IPS-NIHi11 (cell line): ENCODE measurements at places on chromosomes 6 and 20.

- no peak for DNase-seq
Observed at GRCh38 chr6:145784683-145785082, 29.9 kb downstream of the FBXO30 start.

DNA sequence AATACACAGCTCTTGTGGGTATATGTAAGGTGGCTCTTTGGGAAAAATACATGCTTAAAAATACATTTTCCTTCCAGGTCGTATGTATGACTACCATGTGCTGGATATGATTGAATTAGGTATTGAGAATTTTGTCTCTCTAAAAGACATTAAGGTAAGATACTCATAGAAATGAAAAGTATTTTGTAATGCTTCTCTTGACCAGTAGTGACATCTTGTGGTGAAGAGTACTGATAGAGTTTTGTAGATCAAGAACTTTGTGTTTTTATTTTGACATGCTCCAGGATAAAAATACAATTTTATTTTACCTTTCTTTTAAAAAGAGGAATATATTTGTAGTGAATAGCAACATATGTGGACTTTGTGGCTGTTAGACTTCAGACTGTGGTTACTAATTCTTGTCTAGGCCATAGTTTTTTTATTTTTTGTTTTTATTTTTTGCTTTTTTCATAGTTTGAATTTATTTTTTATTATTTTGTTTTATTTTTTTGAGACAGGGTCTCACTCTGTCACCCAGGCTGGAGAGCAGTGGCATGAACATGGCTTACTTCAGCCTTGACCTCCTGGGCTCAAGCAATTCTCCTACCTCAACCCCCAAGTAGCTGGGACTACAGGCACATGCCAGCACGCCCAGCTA lies 17.9 kb downstream of the RPF2 start:
- no peak for DNase-seq

- DNase-seq = no peak
Observed at GRCh38 chr6:147166360-147166944, 37.8 kb upstream of the STXBP5 start.

GRCh38 chr20:24777746-24778145 lies 171.3 kb upstream of the CST7 start:
- no peak for DNase-seq

GRCh38 chr6:28215425-28215824 lies 9.7 kb upstream of the ZSCAN9 start:
- no peak for DNase-seq

DNA sequence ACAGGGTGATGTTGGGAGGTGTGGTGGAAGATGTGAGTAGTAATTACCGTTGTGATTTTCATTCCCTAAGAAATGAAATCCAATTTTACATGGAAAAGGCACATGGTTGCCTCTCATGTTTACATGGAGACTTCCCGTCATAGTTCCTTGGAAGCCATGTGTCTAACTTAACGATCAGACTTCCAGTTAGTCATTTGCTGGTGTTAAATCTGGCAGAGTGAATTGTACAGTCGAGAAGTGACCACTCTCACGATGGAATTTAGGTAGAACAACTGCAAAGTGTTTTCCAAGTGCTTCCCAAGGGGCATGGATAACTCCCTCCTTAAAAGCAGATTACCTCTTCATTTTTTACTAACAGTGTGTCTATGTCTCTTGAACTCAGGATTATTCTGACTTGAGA lies 145.8 kb upstream of the CCN2 start:
- no peak for DNase-seq

DNA sequence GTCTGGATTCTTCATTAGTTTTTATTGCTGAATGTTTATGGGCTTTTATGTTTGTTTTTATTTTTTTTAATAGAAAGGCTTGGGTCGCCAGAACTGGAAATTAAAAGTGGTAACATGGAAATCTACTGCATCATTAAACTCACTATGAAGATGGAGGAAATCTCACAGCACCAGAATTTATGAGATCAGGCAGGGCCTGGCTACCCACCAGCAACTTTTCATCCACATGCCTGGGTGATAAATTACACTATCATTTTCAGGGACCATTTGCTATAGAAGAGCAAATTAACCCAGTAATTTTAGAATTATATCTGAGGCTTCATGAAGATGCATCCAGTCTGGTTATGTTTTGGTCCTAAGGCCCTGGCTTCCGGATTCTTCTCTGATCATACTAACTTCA lies 57.8 kb upstream of the PLCB4 start:
- DNase-seq = no peak

GRCh38 chr20:12827816-12828385 lies 180.9 kb upstream of the SPTLC3 start:
- peak; percentile 11 for DNase-seq

DNA sequence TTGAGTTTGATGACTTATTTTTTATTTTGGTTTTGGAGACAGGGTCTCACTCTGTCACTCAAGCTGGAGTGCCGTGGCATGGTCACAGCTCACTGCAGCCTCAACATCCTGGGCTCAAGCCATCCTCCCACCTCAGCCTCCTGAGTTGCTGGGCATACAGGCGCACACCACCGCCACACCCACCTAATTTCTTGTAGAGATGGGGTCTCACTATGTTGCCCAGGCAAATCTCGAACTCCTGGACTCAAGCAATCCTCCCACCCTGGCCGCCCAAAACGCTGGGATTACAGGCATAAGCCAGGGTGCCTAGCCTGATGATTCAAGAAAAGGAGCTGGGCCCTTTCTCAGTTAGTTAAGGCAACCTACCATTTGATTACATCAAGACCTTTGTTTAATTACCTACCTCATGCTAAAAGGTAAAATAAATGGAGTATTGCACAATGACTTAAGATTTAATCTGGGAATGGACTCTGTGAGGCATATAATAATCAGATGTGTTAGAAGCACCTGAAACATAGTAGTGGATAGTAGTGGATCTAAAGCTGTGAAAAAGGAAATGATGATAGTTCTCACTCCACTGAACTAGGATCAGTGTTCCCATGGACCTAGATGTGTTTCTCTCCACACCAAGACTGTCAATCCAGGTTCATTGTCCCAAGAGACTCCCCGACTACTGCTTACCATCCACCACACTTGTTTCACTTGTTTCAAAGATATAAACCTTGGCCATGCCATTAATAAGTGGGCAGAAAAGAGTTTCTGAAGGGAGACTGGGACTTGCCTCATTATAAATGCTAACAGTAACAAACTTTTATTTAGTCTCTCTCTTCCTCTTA lies 2.1 kb downstream of the TNFRSF21 start:
- no peak for DNase-seq

DNA sequence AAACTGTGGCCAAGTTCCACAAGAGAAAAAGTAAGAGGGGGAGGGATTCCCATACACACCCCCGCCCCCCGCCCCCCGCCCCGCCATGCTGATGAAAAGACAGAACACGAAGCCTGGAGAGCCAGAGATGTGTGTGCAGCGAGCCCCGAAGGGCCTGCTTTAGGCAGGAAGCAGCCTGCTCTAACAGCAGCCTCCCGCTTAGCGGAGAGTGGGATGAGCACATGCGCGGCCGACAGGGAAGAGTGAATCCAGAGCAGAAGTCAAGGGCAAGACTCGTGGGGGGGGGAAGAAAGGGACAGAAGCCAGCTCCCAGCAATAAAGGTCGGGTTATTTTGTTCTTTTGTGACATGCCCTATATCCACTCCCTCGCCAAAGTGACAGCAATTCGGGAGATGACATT lies 67.2 kb upstream of the PTGIS start:
- DNase-seq = no peak

DNA sequence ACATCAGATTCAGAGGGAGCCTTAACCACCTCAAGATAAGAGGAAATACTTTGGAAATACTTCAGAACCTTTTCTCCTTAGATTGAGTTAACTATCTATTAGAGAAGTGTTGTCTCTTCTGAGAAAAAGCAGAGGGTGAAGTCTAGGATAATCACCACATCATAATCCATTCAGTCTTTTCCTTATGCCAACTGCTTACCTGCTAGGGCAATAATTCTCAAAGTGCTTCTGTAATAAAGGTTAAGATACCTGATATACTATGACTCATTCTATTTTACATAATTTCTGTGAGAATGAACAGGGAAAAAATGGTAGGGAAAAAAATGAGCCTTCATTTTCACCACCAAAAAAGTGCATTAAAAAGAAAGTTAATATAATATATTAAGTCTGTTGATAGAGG lies 70.1 kb upstream of the LOC128125822 start:
- no peak for DNase-seq

DNA sequence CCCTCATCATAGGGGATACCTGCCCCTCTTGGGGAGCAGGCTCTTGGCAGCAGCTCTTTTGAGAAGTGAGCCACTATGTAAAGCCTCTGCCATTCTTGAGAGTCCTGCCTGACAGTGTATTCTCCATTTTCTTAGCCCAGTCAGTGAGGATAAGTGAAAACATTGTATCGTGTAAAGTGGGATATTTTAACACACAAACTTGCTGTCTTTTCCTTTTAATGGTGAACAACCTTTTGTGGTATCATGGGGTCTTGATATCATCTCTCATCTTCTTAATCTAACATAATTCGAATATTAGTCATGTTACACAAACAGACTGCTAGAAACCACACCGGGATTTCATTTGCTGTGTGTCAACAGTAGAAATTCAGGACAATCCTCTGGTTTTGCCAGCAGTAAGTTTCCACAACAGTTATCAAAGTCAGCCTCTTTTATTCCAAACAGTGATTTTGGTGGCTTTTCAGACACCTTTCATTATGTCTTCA lies 136.2 kb downstream of the HIVEP1 start:
- no peak for DNase-seq

DNA sequence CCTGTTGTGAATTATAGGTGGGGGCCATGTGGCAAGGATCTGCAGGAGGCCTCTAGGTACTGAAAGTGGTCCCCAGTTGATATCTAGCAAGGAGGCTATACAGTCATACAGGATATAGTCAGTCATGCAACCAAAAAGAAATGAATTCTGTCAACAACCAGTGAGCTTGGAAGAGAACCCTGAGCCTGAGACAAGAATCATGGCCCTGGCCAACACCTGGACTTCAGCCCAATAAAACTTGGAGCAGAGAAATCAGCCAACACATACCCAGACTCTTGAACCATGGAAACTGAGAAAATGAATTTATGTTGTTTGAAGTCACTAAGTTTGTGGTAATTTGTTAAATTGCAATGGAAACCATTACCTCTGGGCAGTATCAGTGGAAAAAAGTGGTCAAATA lies 370.2 kb downstream of the KIF16B start:
- DNase-seq = no peak

DNA sequence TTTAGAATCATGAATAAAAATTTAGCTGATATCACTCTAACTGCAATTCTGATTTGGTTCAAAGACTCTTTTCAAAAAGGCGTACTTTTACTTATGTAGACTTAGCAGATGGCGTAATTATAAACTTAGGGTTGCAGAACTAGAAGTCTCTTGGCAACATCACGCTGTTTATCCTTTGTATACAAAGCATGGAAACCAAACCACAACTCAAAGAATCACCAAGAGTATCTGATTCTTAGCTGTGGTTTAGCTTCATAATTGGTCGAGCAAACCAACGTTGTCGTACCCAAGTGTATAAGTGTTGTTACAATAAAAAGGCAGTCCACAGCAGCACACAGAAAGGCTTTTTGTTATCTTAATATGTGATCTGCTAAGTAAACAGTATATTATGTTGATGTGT lies 18.2 kb downstream of the STMND1 start:
- no peak for DNase-seq

- no peak for DNase-seq
Observed at GRCh38 chr6:24875534-24875901, 60.2 kb downstream of the RIPOR2 start.

DNA sequence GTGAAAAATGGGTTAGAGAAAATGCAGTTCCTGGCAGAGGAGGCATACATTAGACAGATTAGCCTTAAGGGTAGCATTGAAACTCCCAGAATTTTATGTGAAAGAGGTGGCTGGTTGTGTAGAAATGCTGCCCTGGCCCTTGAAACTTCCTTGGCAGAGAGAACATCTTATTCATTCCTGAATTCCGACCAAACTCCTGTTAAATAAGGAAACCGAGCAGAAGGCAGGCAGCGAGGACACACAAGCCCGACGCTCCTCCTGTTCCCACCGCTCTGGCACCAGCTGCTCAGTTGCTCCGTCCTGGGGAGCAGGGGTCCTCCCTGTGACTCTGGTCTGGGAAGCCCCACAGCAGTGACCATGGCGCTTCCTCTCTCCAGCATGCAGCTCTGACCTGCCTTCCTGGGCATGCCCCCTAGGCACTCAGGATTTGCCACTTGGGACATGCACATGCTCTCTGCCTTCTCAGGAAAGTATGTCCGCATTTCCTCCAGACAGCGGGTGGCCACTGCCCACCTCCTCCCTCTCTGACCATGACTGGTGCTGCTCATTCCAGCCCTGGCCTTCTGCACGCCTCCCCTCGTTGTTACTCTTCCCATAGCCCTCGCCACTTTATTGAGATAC lies 35.2 kb upstream of the CLDN20 start:
- no peak for DNase-seq

DNA sequence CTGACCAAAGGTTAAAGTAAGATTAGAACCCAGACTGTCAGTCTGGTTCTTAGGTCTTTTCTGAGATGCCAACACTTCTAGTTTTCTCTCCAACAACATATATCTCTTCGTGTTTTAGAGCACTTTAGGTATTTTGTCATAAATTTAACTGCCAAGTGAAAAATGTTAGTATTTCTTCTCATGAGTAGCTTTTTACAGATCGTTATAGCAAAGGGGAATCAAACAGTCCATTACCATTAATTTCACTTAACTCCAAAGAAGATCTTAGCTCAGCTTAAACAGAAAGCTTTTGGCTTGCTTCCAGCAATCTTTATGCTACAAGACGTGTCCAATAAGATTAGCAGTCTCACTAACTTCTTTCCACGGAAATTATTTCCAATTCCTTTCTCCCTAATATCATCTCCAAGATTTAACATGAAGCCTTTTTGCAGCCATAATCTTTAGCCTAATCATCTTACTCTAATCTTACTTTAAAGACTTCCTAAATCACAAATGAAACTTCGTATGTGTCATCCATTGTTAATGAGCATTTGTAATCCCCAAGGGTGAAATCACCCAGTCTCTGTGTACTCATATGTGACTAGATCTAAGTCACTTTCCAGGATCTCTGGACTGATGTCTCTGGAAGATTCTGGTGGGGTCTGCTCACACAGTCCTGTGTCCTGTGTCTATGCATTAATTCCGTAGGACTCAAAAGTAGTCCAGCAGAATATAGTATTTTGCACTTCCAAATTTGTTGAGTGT lies 38.7 kb downstream of the MOXD1 start:
- no peak for DNase-seq

- DNase-seq = no peak
Observed at GRCh38 chr20:44422083-44422482, 53.6 kb upstream of the TTPAL start.

DNA sequence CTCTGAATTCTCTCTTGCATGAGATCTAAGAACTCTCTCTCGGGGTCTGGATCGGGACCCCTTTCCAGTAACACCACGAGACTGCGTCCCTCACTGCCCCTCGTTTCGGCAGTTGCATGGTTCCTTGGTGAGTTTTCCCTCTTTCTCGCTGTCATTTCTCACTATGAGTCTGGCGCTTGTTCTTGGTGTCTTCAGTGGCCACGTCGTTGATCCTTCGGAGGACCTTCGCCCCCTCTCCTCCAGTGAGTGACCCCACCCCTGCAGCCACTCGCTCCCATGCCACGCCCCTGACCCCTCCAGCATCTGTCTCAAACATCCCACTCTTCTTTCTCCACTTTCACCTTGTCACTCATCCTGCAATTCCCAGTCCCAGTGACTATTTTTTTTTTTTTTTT lies 23.0 kb downstream of the SYNJ2 start:
- DNase-seq = no peak
